ENCODE measurements at places on chromosomes 3 and 15. TPM values are rescaled to one million over a fixed set of nuclear protein-coding genes. Genes with fewer than 3 reads are reported as not detected.

PAQR5 gene
- total RNA-seq, result 3.5 TPM

CERS3 gene
- total RNA-seq, result 0.36 TPM

VILL gene
- total RNA-seq, result 10.1 TPM

HRG gene
- not detected for total RNA-seq

GPR27 gene
- total RNA-seq, result 0.12 TPM

ZNF660 gene
- 1.7 TPM for total RNA-seq

ITIH1 gene
- total RNA-seq, result not detected

CD80 gene
- under 0.01 TPM for total RNA-seq

GOLGA8J gene
- not detected for total RNA-seq

CDHR4 gene
- total RNA-seq, result not detected

BUB1B gene
- 5.0 TPM for total RNA-seq

FRMD5 gene
- total RNA-seq, result 0.16 TPM

MASP1 gene
- 204 TPM for total RNA-seq

CPLX3 gene
- not detected for total RNA-seq

WDR82 gene
- total RNA-seq, result 57.6 TPM

DLL4 gene
- not detected for total RNA-seq

NCBP2 gene
- total RNA-seq, result 48.3 TPM

TMCO5A gene
- not detected for total RNA-seq

CCNB2 gene
- 6.2 TPM for total RNA-seq

SPTBN5 gene
- total RNA-seq, result 0.73 TPM

BLM gene
- 0.61 TPM for total RNA-seq

GOLGA6B gene
- total RNA-seq, result not detected

PLOD2 gene
- 169 TPM for total RNA-seq

ACTRT3 gene
- total RNA-seq, result 9.2 TPM

AGBL1 gene
- total RNA-seq, result not detected

PLSCR2 gene
- total RNA-seq, result not detected

RPS17 gene
- total RNA-seq, result 677 TPM

LDHAL6B gene
- not detected for total RNA-seq
